ENCODE measurements at places on chromosomes 5 and 9. TPM values are rescaled to one million over a fixed set of nuclear protein-coding genes. Genes with fewer than 3 reads are reported as not detected.
A peak's percentile ranks its signal among the peaks of the same experiment; 100 is the strongest.

- H3K27ac ChIP-seq: no peak overlapping the region
- no peak overlapping the region for H3K4me3 ChIP-seq
These were observed 65.2 kb downstream of the TMC1 start for GRCh38 chr9:72586388-72587130.

- peaks cover 14% of the 10 kb centered on the region for H3K36me3 ChIP-seq
- peak overlapping the region; percentile 27 for H3K4me3 ChIP-seq
- H3K27me3 ChIP-seq: no peaks in the 10 kb centered on the region
- no peak for DNase-seq
- peak overlapping the region; percentile 99 for H3K27ac ChIP-seq
These were observed 18.7 kb downstream of the GSN start for GRCh38 chr9:121286688-121286972.

- DNase-seq: no peak
- H3K27me3 ChIP-seq: no peaks in the 10 kb centered on the region
- H3K36me3 ChIP-seq: no peaks in the 10 kb centered on the region
- H3K4me1 ChIP-seq: no peaks in the 10 kb centered on the region
These were observed 74.5 kb downstream of the APTX start for GRCh38 chr9:32926911-32927310.

- no peak overlapping the region for H3K4me3 ChIP-seq
- peak; percentile 65 for DNase-seq
- H3K27me3 ChIP-seq: no peaks in the 10 kb centered on the region
- peak overlapping the region; percentile 75 for H3K27ac ChIP-seq
These were observed 6.1 kb downstream of the MAMDC2 start for GRCh38 chr9:70049672-70050271.

DNA sequence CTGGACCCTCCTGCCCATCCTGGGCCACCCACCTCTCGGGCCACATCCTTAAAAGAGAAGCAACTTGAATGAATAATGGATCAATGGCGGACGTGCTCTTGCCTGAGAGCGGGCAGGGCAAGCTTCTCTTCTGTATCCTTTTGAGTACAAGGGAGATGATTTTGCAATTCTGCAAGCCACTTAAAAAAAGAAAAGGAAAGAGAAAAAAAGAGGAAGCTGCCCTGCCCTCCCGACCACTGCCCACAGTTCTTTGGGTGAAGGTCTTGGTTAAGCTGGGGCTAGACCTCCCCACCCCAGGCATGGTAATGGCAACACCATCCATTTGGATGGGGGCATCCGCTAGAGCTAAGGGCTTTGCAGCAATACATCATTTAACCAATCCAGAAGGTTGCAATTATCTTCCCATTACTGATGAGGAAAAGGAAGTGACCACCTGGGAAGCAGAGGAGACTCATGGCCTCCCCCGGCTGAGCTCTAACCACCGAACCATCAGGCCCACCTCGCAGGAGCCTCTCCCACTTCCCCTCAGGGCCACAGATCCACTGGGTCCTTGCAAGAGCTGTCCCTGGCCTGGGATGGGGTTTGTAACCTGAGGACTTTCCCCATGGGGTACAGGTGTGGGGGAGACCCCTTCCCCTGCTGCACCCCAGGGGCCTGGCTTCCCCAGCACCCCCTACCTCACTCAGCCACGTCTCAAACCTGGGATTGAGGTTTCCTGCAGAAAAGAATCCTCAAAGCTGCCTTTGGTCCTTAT lies 27.8 kb upstream of the LAMC3 start:
- H3K27me3 ChIP-seq: no peaks in the 10 kb centered on the region
- DNase-seq: no peak
- H3K4me3 ChIP-seq: no peak overlapping the region
- H3K27ac ChIP-seq: no peak overlapping the region
- H3K36me3 ChIP-seq: no peaks in the 10 kb centered on the region

DNA sequence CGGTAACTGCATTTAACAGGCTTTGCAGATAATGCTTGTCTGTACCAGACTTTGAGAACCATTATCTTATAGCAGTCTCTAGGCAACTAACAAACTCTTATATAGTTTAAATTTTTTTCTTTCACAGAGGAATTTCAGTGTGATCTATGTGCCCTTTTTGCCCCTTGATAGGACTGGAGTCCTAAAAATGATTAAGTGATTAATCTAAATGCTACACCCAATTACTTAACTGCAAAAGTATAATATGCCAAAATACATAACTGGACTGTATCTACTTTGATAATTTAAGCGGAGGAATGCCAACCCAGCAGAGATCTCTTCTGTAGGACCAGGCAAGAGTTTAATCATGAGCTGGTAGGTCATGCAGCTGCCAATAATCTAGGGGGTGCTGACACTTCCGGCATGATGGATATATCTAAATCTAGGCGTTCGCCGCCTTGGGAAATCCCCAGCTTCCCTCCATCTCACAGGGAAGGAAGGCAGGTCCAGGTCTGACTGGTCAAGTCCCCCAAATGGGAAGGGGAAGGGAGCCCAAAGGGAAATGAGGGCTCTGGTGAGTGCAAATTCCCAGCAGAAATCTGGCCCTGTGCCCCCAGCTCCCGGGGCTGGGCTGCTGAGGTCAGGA lies 205.6 kb downstream of the GAPVD1 start:
- DNase-seq: no peak
- peaks cover 16% of the 10 kb centered on the region for H3K36me3 ChIP-seq
- H3K4me3 ChIP-seq: no peak overlapping the region
- no peaks in the 10 kb centered on the region for H3K4me1 ChIP-seq
- H3K27me3 ChIP-seq: no peaks in the 10 kb centered on the region

- no peaks in the 10 kb centered on the region for H3K4me1 ChIP-seq
- no peaks in the 10 kb centered on the region for H3K27me3 ChIP-seq
- DNase-seq: no peak
These were observed 20.0 kb upstream of the SLC25A51 start for GRCh38 chr9:37923796-37924427.

- H3K27ac ChIP-seq: peak overlapping the region; percentile 87
- H3K4me3 ChIP-seq: no peak overlapping the region
- peak; percentile 42 for DNase-seq
- no peaks in the 10 kb centered on the region for H3K27me3 ChIP-seq
- peaks cover 32% of the 10 kb centered on the region for H3K4me1 ChIP-seq
These were observed 36.5 kb downstream of the PALM2AKAP2 start for GRCh38 chr9:109816490-109816889.

GRCh38 chr5:65672796-65673195 lies 48.0 kb downstream of the SHLD3 start:
- peaks cover 18% of the 10 kb centered on the region for H3K36me3 ChIP-seq
- no peak for DNase-seq
- no peaks in the 10 kb centered on the region for H3K4me1 ChIP-seq

DNA sequence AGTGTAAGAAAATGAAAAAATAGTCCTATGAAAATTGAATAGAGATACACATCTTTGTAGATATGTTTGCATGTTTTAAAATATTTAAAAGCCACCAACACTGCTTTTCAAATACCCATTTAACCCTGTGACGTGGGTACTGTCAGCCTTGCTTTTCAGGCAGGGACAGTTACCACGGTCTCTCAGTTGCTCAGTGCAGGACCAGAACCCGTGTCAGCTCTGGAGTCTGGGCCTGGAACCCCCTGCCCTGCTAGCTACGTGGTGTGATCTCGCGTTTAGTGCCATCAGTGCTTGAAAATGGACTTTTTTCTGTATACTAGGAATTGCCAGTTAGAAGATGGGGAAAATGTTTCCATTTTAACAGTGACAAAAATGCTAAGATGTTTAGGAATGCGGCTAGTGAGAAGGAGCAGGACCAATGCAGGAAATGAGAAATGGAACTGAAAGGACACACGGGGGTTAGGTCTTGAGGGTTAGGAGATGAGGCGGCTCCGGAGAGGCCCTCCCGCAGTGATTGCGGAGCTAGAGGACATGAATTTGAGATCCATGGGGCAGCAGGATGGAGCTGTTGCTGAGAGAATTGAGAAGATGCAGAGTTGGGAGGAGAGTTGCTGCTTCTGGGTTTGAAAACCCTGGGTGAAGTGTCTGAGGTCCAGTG lies 13.7 kb downstream of the RNU6ATAC start:
- no peak overlapping the region for H3K4me3 ChIP-seq
- no peaks in the 10 kb centered on the region for H3K27me3 ChIP-seq
- no peak for DNase-seq
- H3K36me3 ChIP-seq: peaks cover 94% of the 10 kb centered on the region
- H3K4me1 ChIP-seq: no peaks in the 10 kb centered on the region

DNA sequence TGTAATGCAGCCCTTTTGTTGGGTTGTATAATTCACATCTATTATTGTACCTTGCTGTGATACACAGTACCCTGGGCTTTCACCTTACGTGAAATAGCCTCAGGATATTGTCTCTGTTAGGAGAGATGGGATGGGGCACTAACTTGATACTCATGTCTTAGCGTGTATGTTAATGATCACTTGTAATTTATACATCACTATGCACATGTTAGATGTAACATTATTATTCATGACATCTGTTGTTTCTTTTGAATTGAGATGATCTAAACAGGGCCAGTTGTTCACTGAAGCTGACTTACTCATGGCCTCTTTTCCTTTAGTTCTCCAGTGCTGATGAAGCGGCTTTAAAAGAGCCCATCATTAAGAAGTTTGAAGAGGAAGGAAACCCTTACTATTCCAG lies 65.2 kb downstream of the MCCC2 start:
- no peaks in the 10 kb centered on the region for H3K27me3 ChIP-seq
- peaks cover 16% of the 10 kb centered on the region for H3K36me3 ChIP-seq
- DNase-seq: no peak
- H3K27ac ChIP-seq: peak overlapping the region; percentile 29
- H3K4me1 ChIP-seq: no peaks in the 10 kb centered on the region

DNA sequence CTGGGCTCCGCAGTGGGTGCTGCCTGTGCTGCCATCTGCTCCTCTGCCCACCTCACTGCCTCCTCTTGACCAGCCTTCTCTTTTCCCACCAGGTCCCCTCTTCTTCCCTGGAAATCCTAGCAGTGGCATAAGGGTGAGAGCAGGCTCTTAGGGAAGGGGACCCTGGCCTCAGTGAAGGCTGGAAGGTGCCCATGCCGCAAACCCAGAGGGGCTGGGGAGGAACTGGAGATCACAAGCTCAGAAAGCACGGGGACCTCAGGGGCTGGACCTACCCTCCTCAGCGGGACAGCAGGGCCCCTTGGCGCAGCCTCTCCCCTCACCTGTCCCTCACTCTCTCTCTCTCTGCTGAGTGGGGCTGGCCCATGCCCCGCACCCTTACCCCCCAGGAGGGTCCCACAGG lies 144.4 kb upstream of the IRX2 start:
- H3K27me3 ChIP-seq: no peaks in the 10 kb centered on the region
- DNase-seq: no peak
- H3K4me3 ChIP-seq: no peak overlapping the region
- no peak overlapping the region for H3K27ac ChIP-seq
- no peaks in the 10 kb centered on the region for H3K4me1 ChIP-seq

- no peaks in the 10 kb centered on the region for H3K36me3 ChIP-seq
- H3K4me1 ChIP-seq: peaks cover 3% of the 10 kb centered on the region
- H3K27me3 ChIP-seq: no peaks in the 10 kb centered on the region
- H3K4me3 ChIP-seq: no peak overlapping the region
- H3K27ac ChIP-seq: no peak overlapping the region
These were observed 27.9 kb upstream of the GLRX start for GRCh38 chr5:95850391-95850894.

- peak overlapping the region; percentile 81 for H3K4me3 ChIP-seq
- H3K4me1 ChIP-seq: peaks cover 10% of the 10 kb centered on the region
- H3K27me3 ChIP-seq: no peaks in the 10 kb centered on the region
These were observed 15.2 kb downstream of the GBGT1 start for GRCh38 chr9:133148199-133149129.

GRCh38 chr9:133955821-133956411 lies 36.2 kb downstream of the VAV2 start:
- peak overlapping the region; percentile 4 for H3K4me3 ChIP-seq
- no peak for DNase-seq
- peaks cover 10% of the 10 kb centered on the region for H3K4me1 ChIP-seq
- H3K27me3 ChIP-seq: no peaks in the 10 kb centered on the region
- peak overlapping the region; percentile 8 for H3K27ac ChIP-seq

DNA sequence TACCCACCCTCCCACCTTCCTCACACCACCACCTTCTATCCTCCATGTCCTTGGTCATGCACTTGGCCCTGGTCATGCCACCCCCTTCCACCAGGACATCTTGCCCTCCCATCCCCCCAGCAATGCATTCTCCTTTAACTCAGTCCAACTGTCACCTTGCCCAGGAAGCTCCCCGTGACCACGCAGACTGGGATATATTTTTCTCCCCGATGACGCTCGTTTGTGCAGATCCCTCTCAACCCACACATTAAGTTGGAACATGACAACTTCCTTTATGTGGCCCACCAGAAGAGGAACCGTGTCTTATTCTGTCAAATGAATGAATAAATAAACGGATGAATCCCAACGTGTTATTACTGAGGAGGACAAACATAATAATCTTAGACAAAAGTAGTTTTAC lies 82.8 kb upstream of the TAS2R1 start:
- H3K4me3 ChIP-seq: no peak overlapping the region
- no peaks in the 10 kb centered on the region for H3K4me1 ChIP-seq
- DNase-seq: no peak
- no peaks in the 10 kb centered on the region for H3K27me3 ChIP-seq
- no peaks in the 10 kb centered on the region for H3K36me3 ChIP-seq

IL4 gene
- total RNA-seq: not detected

ADCY2 gene
- 0.11 TPM for total RNA-seq

SLC6A19 gene
- total RNA-seq: not detected

GCNT1 gene
- total RNA-seq: 0.21 TPM

CLIC3 gene
- 2.8 TPM for total RNA-seq

RELL2 gene
- total RNA-seq: 1.4 TPM

PCDHGB3 gene
- 14.4 TPM for total RNA-seq

Data from ascending aorta (tissue), 2 donors.